SHP77 treated with DMSO at 0.1 percent for 48 hours (cell line): ENCODE measurements at places on chromosomes 4 and X.

DNA sequence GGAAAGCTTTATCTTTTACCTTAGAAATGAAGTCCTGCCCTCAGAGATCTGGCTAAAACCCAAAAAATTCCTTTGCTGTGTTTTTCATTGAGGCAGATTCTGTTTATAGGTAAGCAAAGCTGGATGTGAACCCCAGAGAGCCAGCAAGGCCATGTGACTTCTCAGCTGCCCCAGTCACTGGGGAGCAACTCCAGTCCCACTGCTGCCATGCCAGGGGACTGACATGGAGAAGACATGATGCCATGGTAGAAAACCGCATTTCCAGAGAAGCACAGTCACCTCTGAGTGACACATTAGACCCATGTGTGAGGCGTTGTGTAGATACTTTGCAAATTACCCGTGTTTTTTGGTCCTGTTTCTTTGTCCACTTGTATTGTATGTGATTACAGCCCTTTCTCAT is 45.4 kb downstream of the PTTG2 start:
- DNase-seq = no peak

DNA sequence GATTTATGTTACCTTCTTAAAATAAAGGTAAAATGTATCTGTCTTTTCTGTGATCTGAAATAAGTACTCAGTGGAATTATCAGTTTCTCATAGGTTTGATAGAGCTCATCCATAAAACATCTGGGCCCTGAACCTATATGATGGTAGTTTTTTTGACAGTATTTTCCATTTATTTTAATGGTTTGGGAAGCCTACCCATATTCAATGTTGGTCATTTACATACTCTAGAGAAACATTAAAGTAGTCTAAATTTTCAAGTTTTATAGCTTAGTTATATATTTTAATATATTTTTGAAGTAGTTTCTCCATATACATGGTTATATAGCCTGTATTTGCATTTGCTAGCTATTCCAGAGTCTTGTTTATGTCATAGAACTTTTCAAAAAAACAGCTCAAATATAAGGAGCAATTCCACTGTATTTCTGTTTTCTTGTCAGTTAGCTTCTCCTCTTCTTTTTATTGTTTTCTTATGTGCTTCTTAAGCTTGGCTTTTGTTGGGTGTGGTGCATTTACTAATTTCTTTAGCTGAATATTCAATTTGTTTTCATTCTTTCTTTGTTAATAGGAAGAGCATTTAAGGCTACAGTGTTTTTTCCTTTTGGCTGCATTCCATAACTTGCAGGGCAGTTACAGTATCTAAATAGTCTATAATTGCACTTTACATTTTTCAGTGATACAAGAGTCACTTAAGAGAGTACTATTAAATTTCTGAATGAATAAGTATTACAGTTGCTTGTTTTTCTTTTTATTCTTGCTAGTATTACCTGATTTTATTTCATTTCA is 181.4 kb downstream of the DKK2 start:
- DNase-seq = no peak

DNA sequence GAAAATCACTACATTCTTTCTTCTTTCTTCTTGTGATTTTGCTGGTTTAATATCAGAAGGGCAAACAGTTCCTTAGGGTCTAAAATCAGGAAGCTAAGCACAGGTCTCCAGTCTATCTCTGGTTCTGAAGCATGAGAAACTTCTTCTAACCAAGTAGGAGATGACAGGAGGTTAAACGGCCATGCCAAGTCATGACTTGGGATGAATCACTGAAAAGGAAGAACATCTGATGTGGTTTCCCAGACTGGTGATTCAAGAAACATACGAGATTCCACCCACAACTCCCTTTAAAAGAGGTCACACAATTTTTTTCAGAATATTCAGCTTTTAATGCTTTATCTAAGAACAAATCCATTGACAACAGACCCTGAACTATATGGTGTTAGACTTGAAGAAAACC is 684.0 kb upstream of the PRKX start:
- DNase-seq = no peak

DNA sequence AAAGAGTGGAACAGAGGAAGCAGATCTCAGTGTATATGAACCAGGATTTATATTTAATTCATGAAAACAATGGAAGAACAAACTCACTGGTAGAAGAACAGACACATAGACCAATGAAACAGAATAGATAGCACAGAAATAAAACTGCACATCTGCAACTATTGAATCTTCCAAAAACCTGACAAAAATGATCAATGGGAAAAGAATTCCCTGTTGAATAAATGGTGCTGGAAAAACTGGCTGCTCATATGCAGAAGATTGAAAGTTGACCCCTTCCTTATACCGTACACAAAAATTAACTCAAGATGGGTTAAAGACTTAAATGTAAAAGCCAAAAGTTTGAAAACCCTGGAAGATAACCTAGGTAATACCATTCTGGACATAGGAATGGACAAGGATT is 391.0 kb downstream of the MAGEB5 start:
- no peak for DNase-seq

GRCh38 chr4:80183250-80184052 is 13.9 kb upstream of the PRDM8 start:
- DNase-seq = no peak

DNA sequence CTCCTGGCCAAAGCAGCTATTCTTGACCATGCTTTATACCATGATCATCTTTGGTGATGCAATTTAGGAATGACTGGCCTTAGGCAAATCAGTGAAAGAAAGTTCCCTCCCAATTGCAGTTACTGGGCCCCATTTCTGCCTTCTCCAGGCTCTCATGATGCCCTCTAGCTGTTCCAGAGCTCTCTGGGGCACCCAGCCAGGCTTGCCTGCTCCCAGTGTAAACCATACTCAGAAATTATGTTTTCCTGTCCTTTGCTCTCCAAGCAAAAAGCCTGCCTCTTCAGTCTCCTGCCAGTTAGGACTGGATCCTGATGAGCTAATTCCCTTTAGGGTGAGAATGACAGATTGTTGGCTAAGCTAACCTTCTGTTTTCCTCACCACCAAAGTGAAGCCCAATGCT is 85.3 kb upstream of the RBPJ start:
- no peak for DNase-seq

- DNase-seq = no peak
These were observed 34.9 kb downstream of the ACSL1 start for GRCh38 chr4:184790826-184791225.

GRCh38 chr4:27278615-27279375 is 418.2 kb downstream of the STIM2 start:
- no peak for DNase-seq

DNA sequence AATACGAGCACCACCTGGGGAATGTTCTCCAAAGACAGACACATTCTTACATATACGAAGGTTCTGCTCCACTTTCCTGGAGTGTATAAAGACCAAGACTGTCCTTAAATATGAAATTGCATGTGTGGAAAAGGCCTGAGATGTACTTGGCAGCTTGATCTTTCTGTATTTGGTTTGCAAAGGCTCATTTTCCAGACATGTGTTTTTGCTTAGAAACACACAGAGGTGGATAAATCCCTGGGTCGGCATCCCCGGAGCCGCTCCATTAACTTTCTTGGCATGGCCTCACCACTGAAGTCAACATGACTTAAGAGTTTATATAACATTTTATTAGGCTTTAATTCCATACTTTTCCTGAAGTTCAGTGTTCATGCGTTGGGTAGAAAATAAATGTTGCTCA is 239.4 kb downstream of the LDB2 start:
- no peak for DNase-seq

- DNase-seq = no peak
These were observed 15.0 kb upstream of the HPGDS start for GRCh38 chr4:94357624-94358023.

DNA sequence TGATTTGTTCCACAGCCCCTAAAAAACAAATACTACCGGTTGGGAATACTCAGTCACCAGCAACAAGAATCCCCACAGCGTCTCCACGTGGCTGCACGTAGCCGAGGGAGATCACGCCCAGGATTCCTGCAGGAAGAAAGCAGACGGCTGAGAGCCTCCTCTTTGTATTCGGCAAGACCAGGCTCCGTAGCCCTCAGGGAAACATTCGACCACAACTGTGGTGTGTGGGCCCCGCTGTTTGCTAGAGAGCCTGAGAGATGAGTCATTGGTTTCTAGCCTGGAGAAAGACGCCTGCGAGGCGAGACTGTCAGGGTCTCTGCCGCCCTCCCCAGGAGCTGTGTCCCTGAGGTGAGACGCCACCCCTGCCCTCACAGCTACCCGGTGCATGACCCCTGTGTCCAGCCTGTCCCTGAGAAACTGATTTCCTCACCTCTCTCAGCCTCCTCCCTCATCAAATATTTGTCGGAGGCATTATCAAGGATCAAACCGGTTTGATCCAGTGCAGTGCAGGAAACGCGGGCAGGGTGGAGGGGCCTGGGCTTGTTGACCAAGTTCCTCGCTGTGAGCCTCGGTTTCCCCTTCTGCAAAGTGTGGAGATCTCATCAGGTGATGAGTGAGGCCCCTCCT is 4.7 kb upstream of the S100P start:
- DNase-seq = no peak

DNA sequence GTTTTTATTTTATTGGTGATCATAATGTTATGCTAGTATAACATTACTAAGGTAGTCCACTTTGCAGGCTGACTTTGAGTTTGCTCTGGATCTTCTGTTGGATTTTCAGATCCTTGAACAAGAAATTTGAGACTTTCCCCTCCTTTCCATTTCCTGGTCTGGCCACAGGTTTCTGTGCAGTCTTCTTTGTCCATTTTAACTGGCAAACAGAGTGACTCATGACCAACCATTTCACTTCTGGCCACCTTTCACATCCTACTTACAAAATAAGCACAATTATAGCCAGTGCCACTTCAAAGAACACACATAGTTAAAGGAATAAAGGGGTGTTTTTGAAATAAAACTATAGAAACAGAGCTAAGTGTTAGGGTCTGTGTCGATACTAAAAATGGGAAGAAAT is 8.4 kb downstream of the ANK2 start:
- DNase-seq = no peak
